ENCODE measurements at places on chromosomes 13 and 19.

DNA sequence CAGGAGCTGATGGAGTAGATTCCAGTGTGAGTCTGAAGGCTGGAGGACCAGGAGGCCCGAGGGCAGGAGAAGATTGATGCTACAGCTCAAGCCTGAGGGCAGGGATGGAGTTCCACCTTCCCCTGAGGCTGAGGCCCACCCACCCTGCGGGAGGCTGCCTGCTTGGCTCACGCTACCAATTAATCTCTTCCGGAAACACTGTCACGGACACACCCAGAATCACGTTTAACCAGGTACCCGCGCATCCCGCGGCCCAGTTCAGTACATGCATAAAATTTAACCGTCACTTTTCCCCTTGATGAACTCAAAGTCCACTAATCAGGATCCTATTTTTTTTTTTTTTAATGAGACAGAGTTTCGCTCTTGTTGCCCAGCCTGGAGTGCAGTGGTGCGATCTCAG lies 5.2 kb upstream of the ZNF628 start:
- no peak for DNase-seq

- no peak for DNase-seq
These were observed 3.4 kb upstream of the TGFB1 start for GRCh38 chr19:41356984-41357739.

GRCh38 chr19:39264306-39265290 lies 3.6 kb upstream of the IFNL2 start:
- no peak for DNase-seq

DNA sequence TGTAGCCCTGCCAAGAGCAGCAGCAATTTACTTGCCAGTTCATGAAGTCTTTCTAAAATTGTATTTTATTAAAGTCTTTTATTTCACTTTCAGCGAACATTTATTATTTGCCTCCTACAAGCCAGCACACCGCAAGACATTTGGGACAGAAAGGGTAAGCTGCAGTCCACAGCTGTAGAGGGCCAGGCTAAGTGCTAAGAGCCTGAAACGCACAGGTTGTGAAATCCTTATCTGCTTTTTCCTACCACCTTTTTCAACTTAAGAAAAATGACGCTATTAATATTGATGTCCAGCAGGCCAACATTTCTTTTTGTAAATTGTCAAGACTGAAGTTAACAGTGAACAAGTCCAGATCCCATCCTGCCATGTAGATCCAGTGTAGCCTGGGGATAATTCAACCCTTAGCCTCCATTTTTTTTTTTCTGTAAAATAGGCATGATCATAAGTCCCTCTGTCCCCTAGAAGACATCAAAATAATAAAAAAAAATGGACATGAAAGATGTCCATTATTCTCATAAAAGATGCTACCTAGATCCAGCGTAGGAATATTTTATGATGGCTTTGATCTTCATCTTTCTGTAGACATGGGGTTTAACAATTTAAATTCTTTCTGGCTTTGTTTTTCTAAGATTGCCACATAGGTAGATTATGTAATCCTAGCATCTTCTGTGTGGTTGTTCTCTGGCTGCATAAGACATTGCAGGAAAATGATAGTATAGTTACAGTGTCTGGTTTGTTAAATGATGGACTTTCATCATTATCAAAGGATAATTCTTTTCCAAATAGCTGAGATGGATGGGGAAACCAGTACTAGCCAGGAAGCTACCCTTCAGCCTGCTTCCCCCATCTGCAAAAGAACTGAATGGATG lies 128.4 kb downstream of the SHISA2 start:
- no peak for DNase-seq

DNA sequence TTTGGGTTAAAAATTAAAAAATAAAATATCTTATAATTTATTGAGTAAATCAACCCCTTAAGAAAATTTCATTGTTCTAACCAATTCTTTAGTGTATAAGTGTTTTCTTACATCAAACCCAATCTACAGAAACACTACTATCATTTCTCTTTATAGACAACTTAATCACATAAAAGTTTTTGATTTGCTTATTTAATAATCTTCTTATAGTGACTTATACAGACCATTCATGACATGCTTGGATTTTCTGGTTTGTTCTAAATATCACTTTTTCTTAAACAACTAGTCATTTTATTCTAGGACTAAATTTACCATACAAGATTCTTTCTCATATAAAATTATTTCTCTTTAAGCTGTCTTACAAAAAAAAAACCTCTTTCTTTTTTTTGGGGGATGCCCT lies 27.3 kb upstream of the ZSCAN5A start:
- no peak for DNase-seq

- DNase-seq = no peak
These were observed 102.7 kb downstream of the SLAIN1 start for GRCh38 chr13:77800219-77800618.

DNA sequence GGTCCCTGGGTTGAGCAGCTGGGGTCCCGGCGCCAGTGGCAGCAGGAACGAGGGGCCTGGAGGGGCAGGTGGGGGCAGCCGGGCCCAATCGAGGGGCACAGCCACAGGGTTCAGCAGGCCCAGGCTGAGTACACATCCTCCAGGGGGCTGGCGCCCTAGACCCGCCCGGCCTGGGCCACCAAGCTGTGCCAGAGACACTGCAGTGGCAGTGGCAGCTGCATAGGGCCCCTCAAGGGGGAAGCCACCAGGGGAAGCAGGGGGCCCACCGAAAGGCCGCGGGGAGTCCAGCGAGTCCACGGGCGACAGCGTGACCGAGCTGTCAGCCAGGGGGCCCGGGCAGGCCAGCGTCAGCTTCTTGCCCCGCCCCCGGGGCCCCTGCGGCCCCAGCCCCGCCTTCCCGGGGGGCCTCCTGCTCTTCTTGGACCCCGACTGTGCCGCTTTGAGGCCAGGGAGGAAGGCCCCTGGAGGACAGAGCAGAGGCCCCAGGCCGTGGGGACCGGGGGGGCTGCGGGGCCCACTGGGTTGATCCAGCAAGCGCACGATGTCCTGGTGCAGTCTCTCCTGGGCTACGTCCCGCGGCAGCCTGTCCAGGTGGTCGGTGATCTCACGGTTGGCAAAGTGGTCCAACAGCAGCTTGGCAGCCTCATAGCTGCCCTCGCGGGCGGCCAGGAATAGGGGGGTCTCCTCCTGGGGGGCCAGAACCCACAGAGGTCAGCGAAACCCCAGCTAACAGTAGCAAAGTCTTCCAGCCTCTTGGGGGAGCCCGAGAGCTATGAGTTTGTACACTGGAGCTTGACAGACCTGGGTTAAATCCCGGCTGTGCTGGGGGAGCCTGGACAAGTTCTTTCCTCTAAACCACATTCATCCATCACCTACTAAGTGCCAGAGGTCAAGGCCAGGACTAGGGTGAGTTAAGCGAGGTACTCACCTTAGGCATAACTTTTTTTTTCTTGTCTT lies 39.5 kb downstream of the NOTCH3 start:
- no peak for DNase-seq

- no peak for DNase-seq
These were observed 1948.5 kb upstream of the PCDH20 start for GRCh38 chr13:63364159-63364558.

DNA sequence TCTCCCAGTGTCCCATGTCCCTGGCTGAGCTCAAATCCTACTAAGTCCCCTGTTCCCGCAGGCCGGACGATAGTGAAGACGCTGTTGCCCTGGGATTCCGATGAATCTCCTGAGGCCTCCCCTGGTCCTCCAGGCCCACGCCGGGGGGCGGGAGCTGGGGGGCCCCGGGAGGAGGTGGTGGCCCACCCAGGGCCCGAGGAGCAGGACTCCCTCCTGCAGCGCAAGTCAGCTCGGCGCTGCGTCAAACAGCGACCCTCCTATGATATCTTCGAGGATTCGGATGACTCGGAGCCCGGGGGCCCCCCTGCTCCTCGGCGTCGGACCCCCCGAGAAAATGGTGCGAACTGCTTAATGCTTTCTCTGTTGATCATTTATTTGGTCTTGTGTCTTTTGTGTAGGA lies 5.9 kb downstream of the KMT2B start:
- DNase-seq = no peak

DNA sequence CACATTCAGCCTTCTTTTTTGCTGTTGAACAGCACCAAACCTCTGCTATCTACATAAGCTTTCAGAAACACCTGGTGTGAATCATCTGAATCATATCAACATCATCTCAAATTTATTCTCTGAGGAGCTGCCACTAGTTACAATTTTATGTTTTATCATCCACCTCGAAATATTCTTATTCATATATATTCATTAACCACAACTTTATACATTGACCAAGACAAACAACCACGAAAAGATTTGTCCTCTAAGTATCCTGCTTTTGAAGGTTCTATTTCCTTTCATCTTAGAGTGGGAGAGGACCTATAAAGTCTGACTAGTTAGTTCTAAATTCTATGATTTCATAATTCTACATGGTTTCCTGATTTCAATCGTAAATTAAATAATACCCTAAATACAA lies 18.9 kb downstream of the ESD start:
- no peak for DNase-seq

- DNase-seq = no peak
These were observed 82.7 kb downstream of the ZNF429 start for GRCh38 chr19:21588065-21588601.

- no peak for DNase-seq
These were observed 38.5 kb downstream of the DPF1 start for GRCh38 chr19:38185562-38185961.

DNA sequence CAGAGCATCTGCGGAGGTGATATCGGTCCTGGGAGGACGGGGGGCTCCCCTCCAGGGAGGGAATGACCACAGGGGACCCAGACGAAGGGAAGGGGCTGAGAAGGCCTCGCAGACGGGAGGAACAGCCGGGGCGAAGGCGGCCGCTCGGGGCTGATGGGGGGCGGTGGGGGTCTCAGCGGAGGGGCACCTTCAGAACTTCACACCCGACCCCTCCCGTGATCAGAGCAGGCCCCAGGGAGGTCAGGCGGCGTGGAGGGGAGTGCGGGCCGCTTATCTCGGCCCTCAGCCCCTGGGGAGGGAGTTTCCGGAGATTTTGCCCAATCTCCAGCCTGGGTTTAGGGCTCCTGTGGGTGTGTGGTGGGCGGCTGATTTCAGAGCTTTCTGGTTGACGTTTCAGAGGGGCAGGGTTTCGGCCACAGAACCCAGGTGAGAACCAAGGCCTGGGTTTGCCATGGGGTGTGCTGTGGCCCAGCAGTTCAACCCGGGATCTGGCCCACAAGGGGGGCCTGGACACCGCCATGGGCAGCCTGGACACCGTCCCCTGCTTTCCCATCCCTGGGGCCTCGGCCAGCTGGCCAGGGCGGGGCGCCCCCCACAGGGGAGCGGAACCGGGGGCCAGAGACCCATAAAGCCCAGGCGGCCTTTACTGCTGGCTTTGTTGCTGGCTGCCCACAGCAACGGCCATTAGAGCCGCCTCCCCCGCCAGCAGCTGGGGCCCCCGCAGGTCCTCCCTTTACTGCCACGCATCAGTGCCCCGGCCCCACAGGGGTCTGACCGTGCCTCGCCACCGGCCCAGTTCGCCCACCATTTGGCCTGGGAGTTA lies 29.0 kb downstream of the ARID3A start:
- no peak for DNase-seq

GRCh38 chr13:47546391-47547225 lies 454.5 kb downstream of the SUCLA2 start:
- DNase-seq = no peak

DNA sequence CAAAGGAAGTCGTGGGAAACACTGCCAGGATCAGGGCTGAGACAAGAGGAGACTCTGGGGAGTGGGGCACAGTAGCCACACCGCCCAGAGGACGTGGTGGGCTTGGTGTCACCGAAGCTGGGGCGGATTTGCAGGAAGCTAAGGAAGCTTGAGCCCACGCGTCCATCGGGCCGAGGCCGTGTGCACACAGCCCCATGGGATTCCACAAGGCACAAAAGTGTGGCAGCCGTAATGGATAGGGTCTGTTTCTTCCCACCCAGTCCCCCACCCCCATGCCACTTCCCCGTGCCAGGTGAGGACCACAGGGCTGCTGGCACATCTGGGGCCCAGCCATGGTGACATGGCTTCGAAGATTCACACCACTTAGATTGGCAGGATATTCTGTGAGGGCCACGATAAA lies 153.2 kb upstream of the SPACA7 start:
- no peak for DNase-seq

DNA sequence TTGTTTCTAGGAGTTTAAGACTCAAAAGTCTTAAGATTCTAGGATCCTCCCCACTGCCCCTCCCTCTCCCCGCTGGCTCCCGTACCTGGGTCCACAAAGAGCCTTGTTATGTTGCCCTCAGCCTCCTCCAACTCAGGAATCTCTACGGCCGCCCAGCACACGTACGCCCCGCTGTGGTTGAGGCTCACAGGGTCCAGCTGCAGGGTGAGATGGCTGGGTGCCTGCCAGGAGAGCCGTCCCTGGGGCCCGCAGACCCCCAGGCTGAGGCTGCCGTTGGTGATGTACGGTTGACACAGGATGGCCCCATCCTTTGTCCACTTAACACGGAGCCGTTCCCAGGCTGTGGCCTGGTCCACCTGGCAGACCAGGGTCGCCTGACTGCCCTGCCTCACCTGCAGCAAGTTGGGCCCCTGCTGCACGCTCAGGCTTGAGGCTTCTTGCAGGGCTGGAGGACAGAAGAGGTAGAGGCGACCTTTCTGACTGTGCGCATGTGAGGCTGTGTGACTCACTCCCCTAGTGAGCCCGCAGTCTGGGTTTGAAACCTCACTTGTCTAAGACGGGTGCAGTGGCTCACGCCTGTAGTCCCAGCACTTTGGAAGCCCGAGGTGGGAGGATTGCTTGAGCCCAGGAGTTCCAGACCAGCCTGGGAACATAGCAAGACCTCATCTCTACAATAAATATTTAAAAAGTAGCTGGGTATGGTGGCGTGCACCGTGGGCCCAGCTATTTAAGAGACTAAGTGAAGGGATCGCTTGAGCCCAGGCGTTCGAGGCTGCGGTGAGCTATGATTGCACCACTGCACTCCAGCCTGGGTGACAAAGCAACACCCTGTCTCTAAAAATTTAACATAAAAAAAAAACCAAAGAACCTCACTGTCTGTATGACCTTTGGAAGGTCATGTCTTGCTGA lies 4.0 kb downstream of the TMIGD2 start:
- DNase-seq = no peak

- peak; percentile 55 for DNase-seq
These were observed 8.7 kb downstream of the HOMER3 start for GRCh38 chr19:18932216-18932841.

- no peak for DNase-seq
These were observed 747 bp upstream of the MARK4 start for GRCh38 chr19:45250216-45250831.

- DNase-seq = no peak
These were observed 58.2 kb downstream of the CDADC1 start for GRCh38 chr13:49305792-49306425.

DNA sequence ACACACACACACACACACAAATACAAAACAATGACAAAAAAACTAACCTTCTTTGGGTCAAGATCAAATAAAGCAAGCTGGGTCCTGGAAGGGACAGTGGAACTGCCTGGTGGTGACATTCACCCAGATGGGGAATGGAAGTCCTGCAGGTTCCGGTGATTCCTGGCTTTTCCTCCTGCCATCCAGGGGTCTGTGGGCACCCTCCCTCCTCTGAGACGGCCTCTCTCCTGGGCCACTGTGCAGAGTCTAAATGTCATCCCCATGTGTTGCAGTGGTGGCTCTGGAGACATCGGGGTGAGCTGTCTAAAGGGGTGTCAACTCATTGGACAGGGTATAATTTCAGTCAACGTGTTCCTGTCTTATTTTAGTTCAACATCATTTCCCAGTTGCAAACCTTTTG lies 248.2 kb downstream of the ZNF536 start:
- DNase-seq = no peak

All from effector memory CD8-positive, alpha-beta T cell (primary cell).